ENCODE measurements at places on chromosomes 4 and X.
A peak's percentile ranks its signal among the peaks of the same experiment; 100 is the strongest.

DNA sequence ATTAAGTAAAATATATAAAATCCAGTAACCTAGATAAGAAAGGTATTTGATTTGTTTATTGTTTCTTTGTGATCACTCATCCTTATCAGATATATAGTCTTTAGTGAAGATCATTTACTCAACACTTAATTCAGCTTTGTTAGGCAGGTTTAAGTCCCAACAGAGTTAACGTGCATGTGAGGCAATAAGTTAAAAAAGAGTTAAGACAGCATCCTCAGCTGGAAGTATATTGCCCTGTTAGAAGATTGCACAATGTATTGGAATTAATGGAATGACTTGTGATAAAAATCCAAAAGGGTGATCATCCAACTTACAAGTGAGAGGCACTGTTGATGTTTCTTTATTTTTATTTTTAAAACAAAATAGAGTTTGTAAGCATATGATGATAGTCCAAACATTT, 1162.1 kb downstream of the RAPGEF2 start:
- no peak for DNase-seq

DNA sequence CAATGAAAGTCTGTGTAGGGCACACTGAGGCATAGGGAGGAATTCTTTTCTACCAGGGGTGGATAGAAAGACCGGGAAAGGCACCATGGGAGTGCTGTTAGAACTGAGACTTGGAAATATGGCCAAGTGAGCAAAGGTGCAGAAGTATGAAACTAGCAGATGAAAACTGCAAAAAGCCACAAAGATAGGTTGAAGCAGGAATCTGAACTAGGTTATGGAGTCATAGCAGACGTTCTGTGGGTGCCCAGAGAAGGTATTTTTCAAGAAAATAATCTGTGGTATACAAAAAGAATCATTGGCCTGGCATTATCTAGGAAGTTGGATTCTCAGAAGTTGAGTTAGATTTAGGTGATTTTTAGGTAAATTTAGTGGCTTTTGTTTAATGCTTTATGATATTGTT, 48.5 kb downstream of the SMAD1 start:
- no peak for DNase-seq

DNA sequence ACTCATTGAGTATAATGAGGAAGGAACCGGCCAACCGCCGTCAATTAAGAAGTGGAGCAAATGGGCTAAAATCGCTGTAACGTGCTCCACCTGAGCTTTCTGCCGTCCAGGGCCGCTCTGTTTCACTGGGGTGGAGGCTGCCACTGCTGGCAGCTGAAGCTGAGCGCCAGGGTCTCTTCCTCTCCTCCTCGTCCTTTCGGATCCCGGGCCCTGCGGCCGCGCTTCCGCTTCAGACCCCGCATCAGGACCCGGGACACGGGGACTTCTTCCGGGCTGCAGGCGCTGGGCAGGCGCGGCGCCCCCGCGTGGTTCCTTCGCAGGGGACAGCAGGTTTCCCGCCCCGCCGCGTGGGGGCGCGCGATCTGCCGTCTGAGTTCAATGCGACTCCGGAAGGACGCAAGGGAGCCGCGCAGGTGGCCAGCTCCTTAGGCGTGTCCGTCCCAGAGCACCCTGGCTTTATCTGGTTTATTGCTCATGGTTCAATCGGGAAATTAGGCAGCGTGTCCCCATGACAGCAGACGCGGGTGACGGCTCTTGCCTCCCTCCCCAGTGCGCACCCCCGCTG, 519.8 kb downstream of the TRIML1 start:
- no peak for DNase-seq

GRCh38 chr4:96916711-96917110, 1076.8 kb downstream of the PDHA2 start:
- no peak for DNase-seq

- no peak for DNase-seq
These were observed 482.6 kb downstream of the IDS start for GRCh38 chrX:149022485-149022884.

- DNase-seq, result no peak
These were observed 73.9 kb downstream of the HTRA3 start for GRCh38 chr4:8343262-8343966.

DNA sequence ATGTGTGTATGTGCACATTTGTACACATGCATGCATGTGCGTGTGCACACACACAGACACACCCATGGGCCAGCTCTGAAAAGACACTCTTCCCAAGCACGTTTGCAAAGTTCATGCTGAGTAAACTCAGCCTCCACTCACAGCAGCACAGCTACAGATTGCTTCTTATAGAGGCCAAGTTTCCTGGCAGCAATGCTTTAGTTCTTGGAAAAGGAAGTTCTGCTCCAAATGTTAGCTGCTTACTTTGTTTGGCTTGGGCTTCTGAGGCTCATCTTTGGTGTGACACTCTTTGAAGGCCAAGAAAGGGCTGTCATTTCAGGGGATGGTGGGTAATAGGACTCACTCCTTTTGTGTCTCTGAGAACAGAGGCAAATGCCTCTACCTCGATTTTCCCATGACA, 6.6 kb downstream of the PLP1 start:
- peak; percentile 4 for DNase-seq

GRCh38 chr4:110032603-110033002, 119.9 kb downstream of the EGF start:
- peak; percentile 62 for DNase-seq

DNA sequence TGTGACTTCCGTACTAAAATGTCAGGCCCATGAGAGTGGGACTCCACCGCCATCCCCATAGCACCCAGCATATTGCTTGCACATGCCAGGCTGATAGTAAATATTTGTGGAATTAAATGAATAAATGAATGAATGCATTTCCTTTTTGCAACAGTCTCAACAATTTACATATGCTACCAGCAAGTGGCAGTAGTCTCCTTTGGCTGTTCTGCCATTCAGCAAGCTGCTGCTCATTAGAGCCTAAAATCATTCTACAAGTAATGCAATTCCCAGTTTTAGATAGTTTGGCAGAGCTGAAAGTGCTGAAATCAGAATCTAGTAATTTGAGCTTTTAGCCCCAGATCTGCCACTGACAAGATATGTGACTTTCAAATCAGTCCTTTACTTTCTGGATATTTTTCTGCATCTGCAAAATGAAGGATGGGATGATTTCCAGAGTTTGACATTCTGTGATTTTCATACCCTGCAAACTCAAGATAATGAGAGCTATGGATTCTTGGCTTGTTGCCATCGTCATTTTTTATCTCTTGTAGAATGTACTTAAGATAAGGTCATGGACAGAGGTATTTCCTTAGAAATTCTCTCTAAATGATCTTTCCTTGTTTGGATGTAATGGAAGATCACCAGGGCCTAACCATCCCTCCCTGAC, 35.7 kb upstream of the INTS6L start:
- DNase-seq, result peak; percentile 4

GRCh38 chrX:36683507-36683906, 324.7 kb upstream of the FAM47C start:
- DNase-seq, result no peak

DNA sequence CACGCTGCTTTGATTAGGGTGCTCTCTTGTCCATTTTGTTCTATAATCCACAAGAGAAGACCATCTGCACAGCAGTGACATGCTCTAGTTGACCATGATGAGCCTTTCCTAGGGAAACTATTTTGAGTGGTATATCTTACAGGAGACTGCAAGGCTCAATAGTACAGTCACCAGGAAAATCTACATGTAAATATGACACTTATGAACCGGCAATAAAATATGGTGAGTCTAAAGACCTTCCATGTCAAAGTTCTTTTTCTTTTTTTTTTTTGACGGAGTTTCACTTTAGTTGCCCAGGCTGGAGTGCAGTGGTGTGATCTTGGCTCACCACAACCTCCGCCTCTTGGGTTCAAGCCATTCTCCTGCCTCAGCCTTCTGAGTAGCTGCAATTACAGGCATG, 103.7 kb downstream of the MGST2 start:
- no peak for DNase-seq

GRCh38 chr4:111475001-111475400, 670.3 kb upstream of the FAM241A start:
- no peak for DNase-seq

- no peak for DNase-seq
These were observed 34.2 kb downstream of the CEP135 start for GRCh38 chr4:55982976-55983375.

DNA sequence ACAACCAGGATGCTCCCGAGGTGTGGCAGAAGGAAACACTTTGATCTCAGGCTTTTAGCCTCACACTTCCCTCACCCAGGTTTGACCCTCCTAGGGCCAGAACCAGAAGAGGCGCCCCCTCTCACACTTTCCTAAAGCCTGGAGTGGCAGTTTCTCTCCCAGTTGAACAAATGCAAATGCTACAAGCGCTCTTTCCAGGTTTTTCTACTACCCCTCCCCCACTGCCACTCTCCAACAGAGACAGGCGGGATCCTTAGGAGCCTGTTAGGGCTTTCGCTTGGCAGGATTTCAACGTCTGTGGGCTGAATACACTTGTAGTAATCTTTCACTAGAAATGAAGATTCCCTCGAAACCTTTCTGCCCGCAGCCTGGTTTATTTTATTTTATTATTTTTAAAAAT, 2.4 kb downstream of the TSC22D3 start:
- DNase-seq, result no peak

GRCh38 chr4:114249976-114250375, 270.5 kb upstream of the ARSJ start:
- no peak for DNase-seq

DNA sequence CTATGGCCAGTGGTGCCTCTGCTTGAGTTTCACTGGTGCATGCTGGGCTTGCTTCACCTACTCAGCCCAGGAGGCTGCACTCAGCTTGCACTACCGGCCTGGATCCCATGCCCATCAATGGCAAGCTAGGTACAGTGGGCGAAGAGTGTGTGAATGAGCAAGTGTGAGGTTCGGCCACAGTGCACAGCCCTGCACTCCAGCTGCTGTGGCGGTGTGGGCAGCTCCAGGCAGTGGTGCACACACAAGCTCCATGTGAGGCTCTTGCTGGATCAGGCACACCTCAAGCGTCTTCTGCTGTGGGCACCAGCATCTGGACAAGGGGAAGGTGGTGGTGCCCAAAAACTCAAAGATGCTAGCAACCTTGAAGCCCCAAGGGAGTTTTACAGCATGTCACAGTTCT, 820.9 kb upstream of the LCORL start:
- no peak for DNase-seq

DNA sequence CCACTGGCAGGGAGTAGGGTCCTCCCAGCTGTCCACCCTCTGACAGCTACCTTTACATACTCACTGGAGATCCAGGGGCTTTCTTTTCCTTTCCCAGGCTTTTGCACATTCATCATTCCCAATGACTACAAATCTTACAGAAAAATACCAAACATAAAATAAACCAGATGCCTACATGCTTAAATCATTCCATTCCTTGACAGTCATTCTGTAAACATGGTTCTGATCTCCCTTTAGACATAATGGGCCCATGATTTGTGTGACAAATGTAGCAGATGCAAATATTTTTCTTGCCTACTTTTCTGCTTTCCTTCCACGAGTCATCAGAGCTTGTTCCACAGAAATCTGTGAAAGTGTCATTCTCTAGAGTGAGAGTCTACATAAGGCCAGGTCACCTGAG, 207.0 kb downstream of the IDS start:
- DNase-seq, result no peak
